ENCODE measurements at places on chromosomes 7 and 10.

DNA sequence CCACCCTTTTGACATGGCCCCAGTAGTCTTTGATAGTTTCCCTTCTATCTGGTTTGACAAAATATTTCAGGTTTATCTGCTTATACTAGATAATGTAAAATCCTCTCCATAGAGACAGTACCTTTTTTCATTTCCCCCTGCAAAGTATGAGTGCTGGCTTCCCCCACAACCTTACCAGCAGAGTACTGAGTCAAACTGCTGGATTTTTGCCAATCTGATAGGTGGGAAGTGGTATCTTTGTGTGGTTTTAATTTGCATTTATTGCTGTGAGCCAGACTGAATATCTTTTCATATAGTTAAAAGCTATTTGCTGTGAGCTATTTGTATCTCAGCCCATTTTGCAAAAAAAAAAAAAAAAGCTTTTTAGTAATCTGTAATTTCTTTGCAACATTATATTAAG lies 32.1 kb upstream of the HECTD2 start:
- peak; percentile 64 for DNase-seq

DNA sequence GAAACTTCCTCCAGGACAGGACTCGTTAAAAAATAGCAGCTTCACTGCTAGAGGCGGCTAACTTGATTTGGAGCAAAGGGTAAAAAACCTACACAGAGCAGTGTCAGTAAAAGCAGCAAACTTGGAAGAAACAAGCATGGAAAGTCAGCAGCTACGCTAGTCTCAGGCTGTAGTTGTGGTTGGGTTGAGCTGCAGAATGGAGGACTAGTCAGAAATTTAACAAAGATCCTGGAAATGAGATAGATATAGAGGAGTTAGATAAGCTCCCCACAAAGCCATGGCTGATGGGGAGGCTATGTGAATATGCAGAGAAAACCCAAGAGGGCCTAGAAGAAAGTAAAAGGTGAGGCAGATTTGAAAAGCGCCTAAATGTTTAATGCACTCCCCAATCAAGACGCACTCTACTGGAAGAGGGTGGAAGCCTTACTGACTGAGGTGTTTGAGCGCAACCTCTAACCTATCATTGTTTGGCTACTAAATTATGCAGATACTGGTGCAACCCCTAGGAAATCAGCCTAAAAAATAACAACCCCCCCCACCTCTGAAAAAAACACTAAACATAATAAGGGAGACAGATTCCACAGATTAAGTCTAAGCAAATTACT lies 99.7 kb upstream of the TMEM168 start:
- DNase-seq: no peak

DNA sequence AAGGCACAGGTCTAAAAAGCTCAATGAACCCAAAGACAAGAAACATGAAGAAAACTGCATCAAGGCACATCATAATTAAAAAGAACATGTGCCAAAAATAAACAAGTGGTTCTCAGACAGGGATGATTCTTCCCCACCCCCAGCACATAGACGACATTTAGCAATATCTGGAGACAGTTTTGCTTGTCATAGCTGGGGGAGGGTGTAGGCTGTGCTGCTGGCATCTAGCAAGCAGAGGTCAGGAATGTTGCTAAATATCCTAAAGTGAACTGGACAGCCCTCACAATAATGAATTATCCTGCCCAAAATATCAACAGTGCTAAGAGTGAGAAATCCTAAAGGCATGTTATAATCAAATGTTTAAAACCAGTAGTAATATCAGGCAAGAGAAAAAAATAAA lies 122.6 kb downstream of the MICU1 start:
- no peak for DNase-seq

- no peak for DNase-seq
Observed at GRCh38 chr10:24571870-24572450, 151.7 kb downstream of the ARHGAP21 start.

GRCh38 chr7:12025246-12025645 lies 185.8 kb upstream of the TMEM106B start:
- no peak for DNase-seq

GRCh38 chr10:75137533-75138438 lies 26.3 kb downstream of the SAMD8 start:
- DNase-seq: no peak

GRCh38 chr10:50431133-50431532 lies 179.8 kb upstream of the ASAH2 start:
- no peak for DNase-seq

- no peak for DNase-seq
Observed at GRCh38 chr7:83065714-83066113, 97.0 kb downstream of the PCLO start.

DNA sequence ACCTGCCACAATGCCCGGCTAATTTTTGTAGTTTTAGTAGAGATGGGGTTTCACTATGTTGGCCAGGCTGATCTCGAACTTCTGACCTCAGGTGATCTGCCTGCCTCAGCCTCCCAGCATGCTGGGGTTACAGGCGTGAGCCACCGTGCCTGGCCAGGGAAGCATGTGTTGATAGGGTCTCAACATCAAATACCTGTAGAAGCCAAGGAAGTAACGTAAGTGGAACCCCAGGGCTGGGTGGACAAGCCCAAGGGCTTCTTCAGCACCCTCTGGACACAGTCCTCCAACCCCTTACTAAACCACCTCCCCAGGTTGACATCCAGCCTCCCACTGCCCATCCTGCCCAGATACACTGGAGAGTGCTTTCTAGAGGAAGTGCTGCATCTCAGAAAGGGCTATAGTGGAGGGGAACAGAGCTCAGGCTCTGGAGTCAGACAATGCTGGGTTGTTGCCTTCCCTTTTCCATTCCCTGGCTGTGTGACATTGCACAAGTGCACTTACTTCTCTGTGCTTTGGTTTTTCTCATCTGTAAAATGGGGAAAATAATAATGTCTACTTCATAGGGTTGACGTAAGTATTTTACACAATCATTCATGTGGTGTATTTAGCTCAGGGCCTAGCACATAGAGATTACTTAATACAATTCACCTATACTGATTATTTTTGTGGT lies 73.9 kb upstream of the KAT6B start:
- DNase-seq: no peak

DNA sequence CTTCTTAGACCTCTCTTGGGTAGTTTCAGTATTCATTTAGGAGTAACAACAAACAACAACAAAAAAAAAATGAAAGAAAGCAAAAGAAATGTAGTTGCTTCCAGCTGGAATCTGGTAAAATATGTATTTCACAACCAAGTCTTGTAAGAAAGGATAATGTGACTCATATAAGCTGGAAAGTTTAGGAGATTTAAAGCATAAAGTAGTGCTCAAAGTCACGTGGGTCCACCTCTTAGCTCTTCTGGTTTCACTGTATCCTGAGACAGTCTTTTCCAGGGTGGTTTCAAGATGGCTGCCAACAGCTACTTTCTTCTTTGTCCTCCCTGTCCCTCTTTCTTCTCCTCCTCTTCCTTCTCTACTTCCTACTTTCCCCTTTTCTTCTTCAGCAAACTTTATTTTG lies 69.5 kb upstream of the CDK13 start:
- no peak for DNase-seq

GRCh38 chr7:34087892-34088891 lies 182.9 kb downstream of the BMPER start:
- peak; percentile 83 for DNase-seq

GRCh38 chr10:68562661-68563570 lies 2.8 kb downstream of the TET1 start:
- DNase-seq: no peak

- DNase-seq: no peak
Observed at GRCh38 chr7:118525020-118525419, 300.5 kb downstream of the ANKRD7 start.

- no peak for DNase-seq
Observed at GRCh38 chr7:112176693-112177415, 29.3 kb downstream of the DOCK4 start.

GRCh38 chr10:49168171-49168540 lies 20.0 kb downstream of the TMEM273 start:
- no peak for DNase-seq

GRCh38 chr7:7695111-7695817 lies 23.1 kb downstream of the RPA3 start:
- no peak for DNase-seq

- DNase-seq: no peak
Observed at GRCh38 chr10:42929993-42930392, 146.9 kb upstream of the RET start.

DNA sequence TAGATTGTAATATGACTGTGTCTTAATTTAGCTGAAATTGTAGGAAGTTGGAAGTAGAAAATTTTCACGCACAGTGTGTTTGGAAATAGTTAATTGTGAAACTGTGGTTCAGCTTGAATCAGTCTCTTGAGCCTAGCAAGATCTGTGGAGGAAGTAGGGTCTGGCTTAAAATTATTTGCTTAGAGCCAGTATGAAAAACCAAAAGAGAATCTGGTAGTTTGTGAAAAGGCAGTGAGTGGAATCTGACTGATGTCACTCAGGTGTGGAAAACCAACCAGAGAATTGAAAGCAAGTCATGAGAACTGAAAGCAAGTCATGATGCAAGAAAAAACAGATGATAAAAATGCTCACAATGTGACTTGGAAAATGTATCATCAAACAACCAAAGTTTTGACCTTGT lies 11.5 kb downstream of the LIPJ start:
- no peak for DNase-seq

- peak; percentile 16 for DNase-seq
Observed at GRCh38 chr10:127013211-127013656, 108.0 kb downstream of the DOCK1 start.

DNA sequence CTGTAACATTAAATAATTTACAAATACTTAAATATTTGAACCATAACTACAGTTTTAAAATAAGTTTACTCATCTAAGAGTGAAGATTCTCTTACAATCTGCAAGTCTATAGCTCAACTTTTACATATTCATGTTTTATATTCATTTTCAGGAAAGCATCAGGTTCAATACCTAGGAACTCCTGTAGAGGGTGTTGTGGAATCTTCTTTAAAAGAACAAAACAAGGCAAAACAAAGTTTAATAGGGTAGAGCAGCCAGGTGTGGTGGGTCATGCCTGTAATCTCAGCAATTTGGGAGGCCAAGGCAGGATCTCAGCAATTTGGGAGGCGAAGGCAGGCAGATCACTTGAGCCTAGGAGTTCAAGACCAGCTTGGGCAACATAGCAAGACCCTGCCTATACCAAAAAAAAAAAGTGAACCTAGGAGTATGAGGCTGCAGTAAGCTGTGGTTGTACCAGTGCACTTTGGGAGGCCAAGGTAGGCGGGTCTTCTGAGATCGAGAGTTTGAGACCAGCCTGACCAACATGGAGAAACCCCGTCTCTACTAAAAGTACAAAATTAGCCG lies 45.1 kb downstream of the ST8SIA6 start:
- DNase-seq: no peak

DNA sequence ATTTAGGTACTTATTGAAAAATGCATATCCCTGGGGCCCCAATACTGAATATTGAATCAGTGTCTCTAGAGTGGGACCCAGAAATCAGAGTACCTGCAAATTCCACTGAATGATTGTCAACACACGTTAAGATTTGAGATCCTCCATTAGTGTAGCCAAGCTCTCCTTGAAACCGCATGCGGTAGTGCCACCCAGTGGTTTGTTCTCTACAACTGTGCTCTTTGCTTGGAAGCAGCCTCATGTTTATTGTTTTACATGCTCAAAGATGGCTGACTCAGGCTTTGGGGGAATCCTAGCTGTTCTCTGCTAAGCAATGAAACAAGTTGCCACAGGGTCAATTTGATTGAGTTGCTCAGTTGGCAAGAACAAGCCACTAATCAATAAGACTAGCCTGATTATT lies 340.2 kb upstream of the CELF2 start:
- DNase-seq: peak; percentile 55

GRCh38 chr7:112453505-112454171 lies 3.4 kb downstream of the IFRD1 start:
- no peak for DNase-seq

GRCh38 chr10:29443745-29444523 lies 155.1 kb downstream of the LYZL1 start:
- no peak for DNase-seq

DNA sequence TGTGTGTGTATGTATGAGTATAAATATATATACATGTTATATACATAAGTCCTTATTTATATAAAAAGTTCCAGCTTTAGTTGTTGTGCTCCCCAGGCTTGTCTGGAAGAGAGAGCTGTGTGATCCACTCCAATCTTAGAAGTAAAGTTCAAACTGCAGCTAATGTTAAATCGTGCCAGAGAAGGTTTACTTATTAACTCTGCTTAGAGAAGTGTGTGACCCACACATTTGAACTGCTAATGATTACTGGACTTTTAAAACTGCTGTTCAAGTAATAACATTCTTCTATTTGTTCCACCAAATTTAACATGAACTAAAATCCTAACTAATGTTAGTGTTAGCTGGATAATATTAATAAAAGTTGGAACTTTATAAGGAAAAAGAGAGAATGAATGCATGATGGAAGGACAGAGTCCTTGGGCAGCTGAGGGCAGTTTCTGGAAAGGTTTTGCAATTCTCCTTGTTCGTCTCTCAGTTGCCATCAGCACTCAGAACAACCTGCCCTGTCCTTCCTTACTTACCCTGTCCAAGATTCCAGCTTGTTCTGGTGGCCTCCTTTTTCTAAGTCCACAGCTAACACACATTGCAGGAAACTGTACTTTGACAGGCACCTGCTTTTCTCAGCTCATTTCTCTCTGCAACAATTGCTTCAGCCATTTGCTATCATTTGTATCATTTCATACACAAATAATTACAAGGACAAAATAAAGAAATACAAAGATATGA lies 162.6 kb downstream of the FAM107B start:
- peak; percentile 57 for DNase-seq

GRCh38 chr10:86349474-86349873 lies 17.1 kb downstream of the GRID1 start:
- no peak for DNase-seq
